ENCODE measurements at places on chromosomes 6 and 20. TPM values are rescaled to one million over a fixed set of nuclear protein-coding genes. Genes with fewer than 3 reads are reported as not detected.

DNA sequence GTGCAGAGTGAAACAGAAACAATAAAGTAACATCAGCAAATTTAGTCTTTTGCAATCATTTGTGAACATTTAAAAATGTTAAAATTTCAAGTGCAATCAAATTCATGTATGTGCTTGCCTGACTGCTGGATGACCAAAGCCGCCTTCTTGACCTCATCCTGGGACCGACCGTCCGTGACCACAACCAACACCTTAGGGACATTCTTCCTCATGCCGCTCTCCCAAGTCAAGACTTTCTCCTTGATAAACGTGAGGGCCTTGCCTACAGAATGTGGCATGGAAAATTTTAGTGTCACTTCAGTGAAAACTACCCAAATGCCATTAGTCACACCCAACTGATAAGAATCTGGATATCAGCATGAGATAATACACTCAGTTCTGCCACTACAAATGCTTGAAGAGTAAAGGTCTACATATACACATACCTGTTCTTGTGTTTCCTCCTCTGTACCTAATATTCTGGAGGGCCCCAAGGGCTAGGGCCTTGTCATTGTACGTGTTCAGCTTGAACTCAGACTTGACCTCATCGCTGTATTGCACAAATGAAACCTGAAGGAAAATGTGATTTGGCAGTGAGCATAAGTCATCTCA is 86.8 kb downstream of the COL12A1 start:
- no peak for DNase-seq

DNA sequence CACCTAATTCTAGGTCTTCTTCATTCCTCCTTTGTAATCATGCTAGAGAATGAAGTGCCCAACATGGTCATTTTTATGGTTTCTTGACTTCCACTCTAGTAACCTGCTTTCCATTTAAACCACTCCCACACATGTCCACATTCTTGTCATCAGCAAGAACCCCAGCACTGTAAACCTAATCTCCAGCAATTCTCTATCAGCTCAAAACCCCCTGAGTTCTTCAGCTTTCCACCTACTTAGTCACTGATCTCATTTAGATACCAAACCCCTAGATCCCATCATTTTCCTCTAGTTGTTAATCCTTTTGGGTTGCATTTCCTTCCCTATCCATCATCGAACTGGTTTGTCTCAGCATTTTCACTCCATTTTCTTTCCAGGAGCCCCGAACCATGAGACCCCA is 49.7 kb downstream of the GOPC start:
- DNase-seq = no peak

GRCh38 chr20:48281501-48281900 is 496.2 kb upstream of the SULF2 start:
- no peak for DNase-seq

The UNC5CL gene
- 4.4 TPM for polyA plus RNA-seq

The FGD2 gene
- polyA plus RNA-seq = 3.1 TPM

The VWA7 gene
- 1.4 TPM for polyA plus RNA-seq
